ENCODE measurements at places on chromosomes 12 and 14.
A peak's percentile ranks its signal among the peaks of the same experiment; 100 is the strongest.

DNA sequence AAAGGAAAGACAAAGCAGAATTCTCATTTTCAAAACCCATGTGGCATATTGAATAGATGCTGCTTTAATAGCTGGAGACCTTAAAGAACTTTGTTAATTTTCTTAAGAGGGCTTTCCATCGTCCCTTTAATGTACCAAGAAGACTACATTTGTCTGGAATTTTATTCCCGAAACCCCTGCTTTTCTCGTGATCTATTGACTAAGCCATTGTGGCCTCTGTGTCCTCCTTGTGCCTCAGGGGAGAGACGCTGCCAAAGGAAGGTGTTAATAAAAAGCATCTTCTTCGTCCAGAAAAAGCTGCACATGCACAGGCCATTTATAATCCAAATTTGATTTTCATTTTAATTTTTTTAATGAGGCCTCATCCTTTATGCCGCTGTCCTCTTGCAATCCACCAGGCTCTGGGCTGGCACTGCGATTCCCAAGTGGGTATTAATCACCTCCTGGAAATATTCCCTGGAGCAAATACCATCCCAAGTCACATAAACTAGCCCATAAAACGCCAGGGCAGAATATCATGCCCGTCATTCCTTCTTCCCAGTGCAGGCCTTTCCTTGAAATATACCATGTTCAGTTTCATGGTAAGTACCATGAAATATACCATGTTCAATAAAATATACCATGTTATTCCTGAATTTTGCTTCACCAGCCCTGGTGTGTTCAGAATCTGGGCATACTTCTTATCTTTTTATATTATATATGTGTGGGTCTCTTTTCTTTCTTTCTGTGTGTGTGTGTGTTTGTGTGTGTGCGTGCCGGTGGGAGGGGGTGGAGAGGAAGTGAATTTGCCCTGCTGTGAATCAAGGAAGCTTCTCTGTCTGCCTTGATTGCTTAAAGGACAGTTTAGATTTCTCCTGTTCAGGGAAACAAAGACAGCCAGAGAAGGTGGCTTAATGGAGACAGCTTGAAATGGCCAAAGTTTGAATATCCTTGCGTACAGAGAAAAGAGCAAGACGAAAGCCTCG is 147.6 kb downstream of the PHETA1 start:
- no peak for DNase-seq

DNA sequence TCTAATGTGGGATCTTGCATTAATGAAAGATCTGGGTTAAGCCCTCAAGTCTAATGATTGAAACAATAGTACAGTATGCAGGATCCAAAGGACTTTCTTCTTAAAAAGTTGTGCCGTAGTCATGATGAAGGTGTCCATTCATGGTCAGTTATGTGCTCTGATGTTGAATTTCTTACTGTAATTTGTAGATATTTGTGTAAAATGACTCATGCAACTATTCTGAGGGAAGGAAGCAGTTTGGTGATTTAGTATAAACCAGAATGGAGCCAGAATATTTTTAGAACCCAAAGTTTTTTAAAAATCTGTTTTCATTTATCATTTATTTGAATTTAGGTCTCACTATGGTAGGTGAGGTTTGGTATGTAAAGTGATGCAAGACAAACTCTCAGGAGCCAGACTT is 151.2 kb downstream of the AKAP6 start:
- no peak for DNase-seq

GRCh38 chr12:107378609-107379008 is 285.3 kb upstream of the CRY1 start:
- DNase-seq: no peak

GRCh38 chr12:108826101-108826806 is 31.1 kb downstream of the SSH1 start:
- no peak for DNase-seq

- no peak for DNase-seq
These were observed 9.3 kb downstream of the ENDOU start for GRCh38 chr12:47715877-47716548.

- no peak for DNase-seq
These were observed 95.2 kb upstream of the HMGA2 start for GRCh38 chr12:65728848-65729793.

GRCh38 chr14:68104518-68104917 is 284.9 kb downstream of the RAD51B start:
- DNase-seq: no peak

DNA sequence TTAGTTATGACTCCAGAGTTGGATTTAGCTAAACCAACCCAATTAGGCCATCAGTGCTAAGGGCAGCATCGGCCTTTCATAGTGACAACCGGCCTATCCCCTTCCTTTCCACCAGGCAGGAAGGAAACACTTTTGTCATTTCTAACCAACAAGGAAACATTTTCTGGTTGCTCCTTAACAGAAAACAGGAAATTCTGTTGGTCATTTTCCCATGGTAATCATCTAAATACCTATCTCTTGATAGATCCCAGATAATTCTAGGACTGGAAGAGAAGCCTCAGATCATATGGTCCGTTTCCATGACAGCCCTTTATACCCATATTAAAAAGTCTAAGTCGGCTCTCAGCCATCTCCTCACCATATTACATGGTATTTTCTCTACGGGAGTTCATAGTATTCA is 79.2 kb upstream of the USP44 start:
- DNase-seq: no peak

DNA sequence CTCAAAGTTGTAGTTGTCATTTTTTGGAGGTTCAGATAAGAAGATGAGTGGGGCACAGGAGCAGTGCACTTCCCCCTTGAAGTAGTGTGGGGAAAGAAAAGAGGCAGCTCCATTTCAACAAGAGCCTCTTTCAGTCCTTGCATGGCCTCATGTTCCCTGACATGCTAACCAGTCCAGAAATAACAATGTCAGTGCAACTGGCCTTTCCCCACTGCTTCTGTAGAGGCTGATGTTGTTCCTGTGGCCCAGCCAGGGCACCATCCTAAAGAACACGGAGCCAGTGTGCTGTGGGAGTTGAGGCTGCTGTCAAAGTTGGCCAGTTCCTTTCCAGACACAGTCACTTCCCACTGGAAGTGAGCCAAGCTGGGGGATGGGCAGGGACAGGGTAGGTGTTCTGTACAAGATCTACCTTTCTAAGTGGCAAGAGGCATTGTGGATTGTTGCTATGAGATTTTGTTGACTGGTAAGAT is 77.7 kb upstream of the SLC38A2 start:
- no peak for DNase-seq

DNA sequence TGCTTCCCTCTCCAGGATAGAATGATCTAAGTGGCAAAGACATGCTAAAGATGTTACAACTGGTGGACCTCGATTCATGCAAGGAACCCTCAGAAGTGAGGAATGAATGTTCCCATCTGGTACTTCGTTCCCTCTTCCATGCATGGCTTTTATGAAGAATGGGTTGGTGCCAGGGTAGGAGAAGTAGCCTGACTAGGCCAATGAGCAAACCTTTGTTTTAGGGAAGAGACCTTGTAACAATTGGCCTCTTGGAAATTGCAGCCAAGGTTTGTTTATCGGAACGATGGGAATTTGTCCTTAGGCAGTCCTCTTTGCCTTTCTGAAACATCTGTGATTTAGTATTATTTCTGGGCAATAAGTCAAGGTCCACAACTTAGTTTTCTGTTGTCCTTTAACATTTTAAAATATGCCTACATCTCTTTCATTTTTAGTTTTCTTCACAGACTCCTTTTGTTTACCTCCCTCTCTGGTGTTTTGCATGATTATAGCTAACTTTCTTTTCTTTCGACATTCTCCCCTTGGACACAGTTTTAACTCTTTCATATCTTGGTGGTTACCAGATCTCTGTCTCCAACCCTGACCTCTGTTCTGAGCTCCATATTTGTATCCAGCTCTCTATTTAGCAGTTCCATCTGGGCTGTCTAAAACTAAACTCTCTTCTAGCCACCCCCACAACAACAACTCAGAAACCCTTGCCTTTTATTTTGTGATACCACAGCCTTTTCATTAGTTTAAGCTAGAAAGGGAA is 70.0 kb downstream of the DIP2B start:
- no peak for DNase-seq

DNA sequence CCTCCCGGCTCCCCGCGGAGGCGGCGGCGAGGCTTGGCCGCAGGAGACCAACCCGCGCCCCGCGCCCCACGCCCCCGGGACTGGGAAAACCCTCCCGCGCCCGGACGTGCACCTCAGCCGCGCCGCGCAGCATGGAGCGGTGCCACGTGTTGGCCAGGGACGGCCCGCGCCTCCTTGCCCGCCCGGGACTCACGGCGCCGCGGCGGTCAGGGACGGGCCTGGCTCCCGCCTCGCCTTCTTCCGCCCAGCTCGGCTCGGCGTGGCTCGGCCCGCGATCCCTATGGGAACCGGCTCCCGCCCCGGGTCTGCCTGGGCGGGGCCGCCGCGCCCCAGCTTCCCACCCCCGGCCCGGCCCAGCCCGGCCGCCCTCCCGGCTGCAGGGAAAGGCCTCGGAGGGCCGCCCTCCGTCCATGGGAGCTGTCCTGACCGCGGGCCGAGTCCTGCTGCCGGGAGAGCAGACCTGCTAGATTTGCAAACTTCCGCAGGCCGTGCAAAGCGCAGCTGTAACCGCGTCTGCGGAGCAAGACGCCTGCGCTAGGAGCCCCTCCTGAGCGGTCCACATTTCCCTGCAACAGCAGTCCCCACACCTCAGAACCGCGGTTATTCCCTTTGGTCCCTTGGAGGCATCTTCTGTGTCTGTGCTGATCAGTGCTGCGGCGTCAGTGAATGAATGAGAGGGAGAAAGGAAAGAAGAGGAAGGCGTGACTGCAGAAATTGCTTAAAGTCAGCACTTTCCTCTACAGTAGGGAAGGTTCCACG is at the start of gene CDKL1:
CDKL1 (minus strand) TSS at position 251 of the 759 bp plus-strand sequence. CDS start 1,013 bp downstream, outside the sequence.
- peak; percentile 47 for DNase-seq

DNA sequence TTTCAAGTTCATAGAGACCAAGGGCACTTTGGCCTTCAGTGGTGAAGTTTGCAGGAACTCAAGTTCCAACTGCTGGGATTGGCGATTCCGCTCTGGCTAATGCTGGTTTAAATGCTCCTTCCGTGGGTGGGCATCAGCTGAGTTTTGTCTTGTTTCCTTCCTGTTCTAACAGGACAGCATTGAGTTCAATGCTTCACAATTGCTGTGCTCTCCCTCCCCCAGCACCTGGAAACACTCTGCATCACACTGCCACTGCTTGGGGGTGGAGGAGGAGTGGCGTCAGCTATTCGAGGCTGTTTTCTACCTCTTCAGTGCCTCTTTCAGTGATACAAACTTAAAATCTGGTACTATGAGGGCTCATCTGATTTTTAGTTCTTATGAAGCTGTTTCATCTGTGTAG is 634.9 kb downstream of the FSCB start:
- DNase-seq: no peak

DNA sequence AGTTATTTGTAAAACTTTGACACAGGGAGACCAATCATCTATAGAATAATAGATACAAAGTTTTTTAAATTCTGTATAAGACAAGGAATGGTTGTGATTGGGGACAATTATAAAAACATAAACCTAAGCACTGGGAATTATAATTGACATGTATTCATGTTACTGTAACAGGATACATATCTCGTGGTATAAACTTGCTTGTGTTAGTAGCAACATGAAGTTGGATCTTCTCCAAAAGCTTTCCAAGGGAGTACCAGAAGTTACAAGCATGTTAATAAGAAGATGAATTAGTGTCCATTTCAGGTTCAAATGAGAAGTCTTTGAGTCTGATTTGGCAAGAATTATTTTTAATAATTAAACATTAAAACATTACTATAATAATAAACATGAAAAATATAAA is 42.2 kb downstream of the CDKL1 start:
- DNase-seq: no peak

GRCh38 chr12:12294215-12295005 is 27.6 kb upstream of the LRP6 start:
- DNase-seq: no peak

- no peak for DNase-seq
These were observed 90.7 kb upstream of the KRR1 start for GRCh38 chr12:75602106-75602505.

Data from GM19239 (cell line).